Stimulated activated CD8-positive, alpha-beta memory T cell treated with anti-CD3 and anti-CD28 coated beads, Interleukin-7, amount 100 ng/mL, for 1 hour (primary cell): ENCODE measurements at places on chromosomes 3 and 15.

DNA sequence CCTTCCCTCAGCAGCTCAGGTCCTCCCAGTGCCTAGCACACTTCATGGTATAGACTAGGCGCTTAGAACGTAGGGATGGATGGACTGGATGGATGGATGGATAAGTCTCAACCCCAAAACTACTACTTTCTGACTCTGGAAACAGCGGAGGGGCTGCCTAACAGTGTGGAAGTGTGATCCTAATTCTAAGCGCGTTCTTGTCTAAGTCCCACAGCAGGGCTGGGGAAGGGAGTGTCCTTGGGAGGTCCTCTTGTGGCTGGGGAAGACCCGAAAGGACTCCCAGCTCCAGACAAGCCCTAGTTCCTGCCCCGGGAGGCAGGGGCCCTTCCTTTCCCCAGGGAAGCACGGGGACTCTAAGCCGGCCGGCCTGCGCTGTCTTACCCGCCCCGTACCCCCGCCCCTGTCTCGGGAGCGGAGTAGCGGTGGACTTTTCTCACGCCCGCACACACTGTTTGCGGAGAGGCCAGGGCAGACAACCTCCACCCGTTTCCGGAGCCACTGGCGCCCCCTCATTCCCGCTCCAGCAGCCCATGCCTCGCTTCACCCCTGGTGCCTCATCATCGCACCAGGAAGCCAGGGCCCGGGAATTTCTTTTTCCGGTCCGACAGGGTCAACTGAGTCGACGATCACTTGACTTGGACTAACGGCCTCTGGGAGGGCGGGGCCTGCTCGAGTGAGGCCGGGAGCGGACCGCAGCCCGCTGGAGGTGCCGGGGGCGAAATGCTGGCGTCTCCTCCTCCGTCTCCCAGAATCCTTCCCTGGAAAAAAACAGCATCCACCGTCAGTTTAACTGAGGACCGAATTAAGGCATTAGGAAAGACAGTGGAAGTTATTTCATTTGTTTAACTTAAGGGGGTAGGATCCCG lies 133.3 kb downstream of the TBC1D2B start:
- DNase-seq = no peak

DNA sequence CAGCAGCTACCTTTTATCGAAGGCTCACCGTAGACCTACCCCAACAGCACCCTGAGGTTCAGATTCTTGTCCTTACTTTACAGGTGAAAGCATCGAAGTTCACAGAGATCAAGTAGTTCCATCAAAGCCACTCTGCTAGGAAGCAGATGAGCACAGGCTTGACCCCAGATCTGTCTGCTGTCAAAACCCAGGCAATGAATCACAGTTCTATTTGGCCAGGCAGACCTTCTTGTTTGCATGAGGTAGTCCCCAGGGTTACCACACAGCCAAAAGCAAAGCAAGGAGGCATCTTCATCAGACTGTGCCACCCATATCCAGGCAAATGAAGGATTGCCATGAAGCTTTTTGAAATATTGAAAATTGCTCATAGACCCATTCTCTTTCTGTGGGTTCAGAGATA lies 33.0 kb downstream of the HES1 start:
- DNase-seq = no peak

DNA sequence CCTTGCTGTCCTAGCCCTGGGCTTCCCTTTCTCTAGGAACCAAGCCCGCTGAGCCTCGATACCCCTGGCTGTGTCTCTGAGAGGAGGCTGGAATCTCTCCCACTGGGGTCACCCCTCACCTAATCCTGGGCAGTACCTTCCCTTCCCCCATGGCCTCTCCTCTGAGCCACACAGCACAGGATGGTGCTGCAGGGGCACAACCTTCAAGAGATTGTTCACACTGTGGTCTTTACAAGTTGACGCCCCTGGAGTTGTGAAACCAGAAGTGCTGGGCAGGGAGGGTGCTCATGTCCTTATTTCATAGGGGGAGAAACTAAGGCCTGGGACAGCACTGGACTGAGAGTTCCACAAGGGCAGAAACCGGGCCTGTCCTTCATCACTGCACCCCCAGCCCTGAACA lies 70.9 kb upstream of the TMEM115 start:
- no peak for DNase-seq

DNA sequence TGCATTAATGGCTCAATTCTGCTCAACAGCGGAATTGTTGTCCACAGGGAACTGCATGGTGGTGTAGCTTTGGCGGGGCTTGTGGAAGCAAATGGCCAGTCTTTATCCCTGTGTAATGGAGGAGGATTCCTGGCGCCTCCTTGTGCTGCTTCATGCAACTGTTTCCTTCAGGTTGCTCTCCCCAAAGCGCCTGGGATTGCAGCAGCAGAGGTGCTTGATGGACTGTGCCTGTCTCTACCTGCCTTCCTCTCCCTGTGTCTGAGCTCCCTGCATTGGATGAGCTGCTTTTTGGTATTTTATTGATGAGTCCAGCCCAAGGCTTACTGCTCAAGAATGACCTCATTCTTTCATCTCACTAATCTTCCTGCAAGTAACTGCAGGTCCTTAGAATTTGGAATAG lies 72.9 kb upstream of the NDN start:
- no peak for DNase-seq

DNA sequence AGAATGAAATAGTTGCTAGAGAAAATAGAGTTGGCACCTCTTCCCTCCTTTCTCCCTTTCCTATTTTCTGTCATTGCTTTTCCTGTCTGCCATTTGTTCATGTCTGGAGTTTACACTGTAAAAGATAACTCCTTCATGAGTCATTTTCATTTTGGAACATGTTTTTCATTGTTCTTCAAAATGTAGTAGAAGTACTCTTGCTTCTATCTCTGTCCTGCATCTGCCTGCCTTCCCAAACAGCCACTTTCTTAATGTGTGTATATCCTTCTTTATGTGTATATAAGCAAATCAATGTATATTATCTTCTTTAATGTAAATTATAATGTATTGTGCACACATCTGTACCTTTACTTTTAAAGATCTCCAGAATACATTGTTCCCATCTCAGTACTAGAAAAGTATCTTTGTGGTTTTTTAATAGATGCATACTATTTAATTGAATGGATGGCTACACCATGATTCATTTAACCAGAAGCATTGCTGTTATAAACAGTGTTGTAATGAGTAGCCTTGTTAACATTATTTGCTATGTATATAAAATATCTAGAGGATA lies 41.1 kb downstream of the TSC22D2 start:
- DNase-seq = no peak

DNA sequence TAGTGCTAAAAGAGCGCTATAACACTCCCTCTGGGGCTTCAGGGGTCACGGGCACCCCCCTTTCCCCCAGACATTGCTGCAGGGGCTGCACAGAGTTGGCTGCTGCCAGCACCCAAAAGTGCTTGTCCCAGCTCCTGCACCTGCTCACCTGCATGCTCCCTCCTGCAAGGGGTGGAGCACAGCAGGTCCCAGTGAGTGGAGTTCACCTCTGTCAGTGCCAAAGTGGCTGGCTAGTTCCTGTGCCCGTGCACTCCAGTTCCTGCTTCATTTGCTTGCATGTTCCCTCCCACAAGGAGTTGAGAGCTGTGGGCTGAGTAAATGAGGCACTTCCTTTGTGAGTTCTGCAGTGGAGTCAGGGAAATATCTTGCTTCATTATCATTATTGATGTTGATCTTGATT lies 476.9 kb downstream of the SQOR start:
- DNase-seq = no peak

- DNase-seq = no peak
Observed at GRCh38 chr15:47194718-47195117, 522.6 kb upstream of the SEMA6D start.

DNA sequence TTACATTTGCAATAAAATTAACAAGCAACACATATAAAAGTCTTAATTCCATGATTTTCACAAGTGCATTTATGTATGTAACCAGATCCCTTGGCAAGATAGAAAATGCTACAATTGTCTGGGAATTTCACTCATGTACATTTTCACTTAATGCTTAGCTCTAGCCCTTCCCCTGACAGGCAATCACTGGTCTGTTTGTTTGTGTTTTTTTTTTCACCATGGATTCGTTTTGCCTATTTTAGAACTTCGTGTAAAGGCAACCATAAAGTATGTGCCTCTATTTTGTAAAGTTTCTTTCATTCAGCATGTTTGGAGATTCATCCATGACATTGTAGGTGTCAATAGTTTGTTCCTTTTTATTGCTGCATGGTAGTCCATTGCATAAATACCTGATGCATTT lies 260.9 kb upstream of the SLCO3A1 start:
- no peak for DNase-seq

- DNase-seq = no peak
Observed at GRCh38 chr3:55720614-55721013, 233.5 kb upstream of the WNT5A start.

DNA sequence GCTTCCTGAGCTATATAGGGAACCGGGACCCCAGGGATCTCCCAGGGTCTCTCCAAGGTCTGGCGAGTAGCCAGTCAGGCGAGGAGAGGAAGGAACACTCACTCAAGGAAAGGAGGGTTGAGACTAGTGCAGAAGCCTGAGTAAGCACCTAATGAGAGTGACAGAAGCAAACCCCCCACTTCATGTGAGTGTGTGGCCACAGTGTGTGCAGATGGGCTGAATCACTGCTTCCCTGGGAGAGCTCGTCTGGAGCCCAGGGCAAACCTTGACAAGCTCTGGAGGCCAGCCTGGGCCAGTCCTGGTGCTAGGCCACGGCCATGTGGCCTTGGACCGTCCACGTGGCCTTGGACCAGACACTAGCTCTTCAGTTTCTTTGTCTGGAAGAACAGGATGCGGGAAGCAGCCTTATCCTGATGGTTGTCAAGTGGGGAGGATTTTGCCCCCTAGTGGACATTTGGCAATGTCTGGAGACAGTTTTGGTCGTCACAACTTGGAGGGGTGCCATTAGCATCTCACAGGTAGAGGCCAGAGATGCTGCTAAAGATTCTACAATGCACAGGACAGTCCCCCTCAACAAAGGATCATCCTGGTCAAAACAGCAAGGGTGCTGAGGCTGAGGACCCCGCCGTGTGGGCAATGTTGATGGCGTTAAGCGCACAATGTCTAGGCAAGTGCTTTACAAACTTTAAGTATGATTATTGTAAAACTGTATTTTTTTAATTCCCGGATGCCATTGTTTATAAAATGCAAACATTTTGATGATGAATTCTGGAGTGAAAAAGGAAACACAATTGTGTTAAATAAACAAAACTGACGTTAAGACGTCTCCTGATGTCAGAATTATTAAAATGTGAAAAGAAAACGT lies 34.8 kb upstream of the CTSH start:
- DNase-seq = no peak

GRCh38 chr15:58564981-58565380 lies 133.2 kb downstream of the LIPC start:
- no peak for DNase-seq

- no peak for DNase-seq
Observed at GRCh38 chr3:188567478-188568195, 413.7 kb downstream of the LPP start.

DNA sequence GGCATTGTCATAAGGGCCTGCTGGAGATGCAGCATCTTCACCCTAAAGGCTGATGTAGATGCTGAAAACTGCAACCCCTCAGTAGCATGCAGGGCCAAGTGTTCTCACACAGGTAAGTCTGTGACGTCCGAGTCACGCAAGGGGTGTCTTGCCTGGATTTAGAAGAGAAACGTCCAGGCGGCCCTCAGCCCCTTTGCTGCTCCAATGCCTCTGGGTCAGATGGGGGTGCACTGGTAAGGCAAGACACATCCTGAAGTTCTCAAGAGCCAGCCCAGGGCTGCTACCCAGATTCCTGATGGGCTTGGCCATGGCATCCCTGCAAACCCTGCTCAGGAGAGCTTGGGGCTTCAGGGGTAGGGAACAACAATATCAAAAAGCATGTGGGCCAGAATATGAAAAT lies 25.4 kb downstream of the ONECUT1 start:
- no peak for DNase-seq

- no peak for DNase-seq
Observed at GRCh38 chr15:58864602-58865424, 68.7 kb downstream of the SLTM start.

DNA sequence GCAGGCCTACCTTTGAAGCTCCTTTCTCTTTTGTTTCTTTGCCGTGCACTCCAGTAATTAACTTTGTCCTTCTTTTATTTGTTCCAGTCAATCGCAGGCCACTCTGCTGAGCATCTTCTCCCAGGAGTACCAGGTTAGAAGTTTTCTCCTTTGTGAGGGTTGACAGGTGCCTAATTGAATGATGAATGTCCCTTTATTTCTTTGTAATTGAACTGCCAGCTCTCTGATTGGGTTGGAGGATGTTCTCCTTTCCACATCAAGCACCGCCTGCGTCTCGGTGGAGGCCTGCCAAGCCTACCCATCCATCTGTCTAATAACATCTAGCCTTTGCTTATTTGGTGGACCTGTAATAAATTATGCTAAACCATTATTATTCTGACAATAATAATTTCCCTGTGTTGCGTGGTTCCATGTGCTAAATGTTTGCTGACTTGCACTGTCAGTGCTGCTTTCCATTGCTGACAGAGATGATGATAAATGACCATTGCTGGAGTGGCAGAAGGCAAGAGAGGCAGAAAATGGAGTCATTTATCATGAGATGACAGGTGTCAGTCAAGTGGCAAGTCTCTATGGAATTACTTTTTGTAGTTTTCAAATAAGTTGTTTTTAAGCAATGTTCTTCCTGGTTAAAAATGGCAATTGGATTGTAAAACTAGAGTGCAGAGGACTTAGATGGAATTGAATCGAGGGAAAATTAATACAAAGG lies 64.9 kb downstream of the CDIN1 start:
- no peak for DNase-seq

DNA sequence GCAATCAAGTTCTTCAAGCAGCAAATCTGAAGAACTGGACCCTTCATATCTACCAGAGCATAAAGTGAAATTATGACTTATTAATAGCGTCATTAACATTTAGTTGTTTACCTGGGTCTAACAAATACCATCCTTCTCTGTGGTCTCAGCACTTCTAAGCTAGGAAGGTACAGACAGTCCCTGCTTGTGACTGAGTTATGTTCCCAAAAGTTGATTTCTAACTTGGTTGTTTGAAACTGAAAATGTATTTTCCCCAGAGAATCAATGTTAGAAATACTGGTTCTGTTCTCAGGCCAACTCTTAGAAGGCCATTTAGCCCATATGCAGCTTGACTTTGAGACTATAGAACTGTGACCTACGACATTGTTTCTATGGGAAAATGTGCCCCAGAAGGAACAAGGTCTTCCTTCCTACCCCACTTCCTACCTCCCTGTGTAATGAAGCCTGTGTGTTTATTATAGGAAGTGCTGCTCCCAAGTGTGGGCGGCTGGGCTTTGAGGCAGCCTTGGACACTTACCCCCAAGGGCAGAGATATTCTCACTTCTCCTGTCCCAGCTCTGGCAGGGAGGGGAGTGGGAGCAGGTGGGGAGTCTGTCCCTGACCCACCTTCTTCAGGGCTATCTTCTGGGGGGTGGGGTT lies 12.2 kb upstream of the MAPK6 start:
- no peak for DNase-seq
